B cell (primary cell): ENCODE measurements at places on chromosomes 13 and 19. TPM values are rescaled to one million over a fixed set of nuclear protein-coding genes. Genes with fewer than 3 reads are reported as not detected.

CEACAM16 gene
- polyA plus RNA-seq, result not detected in 2 replicates

DNA sequence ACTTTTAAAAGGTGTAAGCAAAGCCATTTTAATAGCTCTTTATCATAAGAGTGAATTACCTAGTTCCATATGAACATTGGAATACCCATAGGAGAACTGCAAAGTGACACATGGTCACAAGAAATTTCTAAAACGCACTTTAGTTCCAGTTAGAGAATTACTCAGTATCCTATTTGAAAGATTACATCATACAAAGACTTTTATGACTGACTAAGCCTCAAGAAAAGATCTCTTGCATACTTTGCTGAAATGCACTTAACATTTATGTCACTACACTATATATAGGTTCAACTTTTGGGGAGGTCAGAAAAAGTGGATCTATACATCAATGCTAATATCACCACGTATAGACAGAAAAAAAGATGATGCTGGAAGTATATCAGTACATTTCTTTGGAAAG, 7.1 kb downstream of the PCDH9 start:
- DNase-seq, result no peak

GRCh38 chr13:103324641-103325040, 258.4 kb upstream of the SLC10A2 start:
- no peak for DNase-seq

TYROBP gene
- 14.8 and 25.6 TPM in 2 replicates for polyA plus RNA-seq

APOC4 gene
- polyA plus RNA-seq, result not detected in 2 replicates

GRCh38 chr13:33183431-33184111, 102.0 kb downstream of the STARD13 start:
- no peak for DNase-seq

- no peak for DNase-seq
These were observed 97.7 kb downstream of the ING1 start for GRCh38 chr13:110811008-110811720.

DNA sequence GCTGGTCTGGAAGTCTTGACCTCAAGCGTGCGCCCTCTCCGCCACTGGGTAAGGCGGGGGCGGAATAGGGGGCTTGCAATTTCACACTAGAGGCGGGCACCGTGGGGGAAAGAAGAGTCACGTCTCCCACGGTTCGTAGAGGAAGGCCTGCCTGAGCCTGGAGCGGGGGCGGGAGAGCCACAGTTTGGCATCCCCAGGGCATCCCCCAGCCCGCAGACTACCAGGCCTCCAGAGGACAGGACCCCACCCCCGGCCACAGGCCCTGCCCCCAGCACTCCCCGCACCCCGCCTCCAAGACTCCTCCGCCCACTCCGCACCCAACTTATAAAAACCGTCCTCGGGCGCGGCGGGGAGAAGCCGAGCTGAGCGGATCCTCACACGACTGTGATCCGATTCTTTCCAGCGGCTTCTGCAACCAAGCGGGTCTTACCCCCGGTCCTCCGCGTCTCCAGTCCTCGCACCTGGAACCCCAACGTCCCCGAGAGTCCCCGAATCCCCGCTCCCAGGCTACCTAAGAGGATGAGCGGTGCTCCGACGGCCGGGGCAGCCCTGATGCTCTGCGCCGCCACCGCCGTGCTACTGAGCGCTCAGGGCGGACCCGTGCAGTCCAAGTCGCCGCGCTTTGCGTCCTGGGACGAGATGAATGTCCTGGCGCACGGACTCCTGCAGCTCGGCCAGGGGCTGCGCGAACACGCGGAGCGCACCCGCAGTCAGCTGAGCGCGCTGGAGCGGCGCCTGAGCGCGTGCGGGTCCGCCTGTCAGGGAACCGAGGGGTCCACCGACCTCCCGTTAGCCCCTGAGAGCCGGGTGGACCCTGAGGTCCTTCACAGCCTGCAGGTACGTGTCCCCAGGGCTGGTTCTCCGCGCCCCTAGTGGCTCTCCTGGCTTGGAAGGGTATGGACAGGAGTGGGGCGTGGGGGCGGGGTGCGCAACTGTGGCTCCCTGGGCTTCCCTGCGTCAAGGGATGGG, at the start of gene ANGPTL4:
Gene ANGPTL4 (plus strand): TSS at position 353 of the 969 bp plus-strand sequence. CDS start 167 bp downstream, at position 520.
- no peak for DNase-seq

KCNJ14 gene
- 1.5 and 2.1 TPM in 2 replicates for polyA plus RNA-seq

DNA sequence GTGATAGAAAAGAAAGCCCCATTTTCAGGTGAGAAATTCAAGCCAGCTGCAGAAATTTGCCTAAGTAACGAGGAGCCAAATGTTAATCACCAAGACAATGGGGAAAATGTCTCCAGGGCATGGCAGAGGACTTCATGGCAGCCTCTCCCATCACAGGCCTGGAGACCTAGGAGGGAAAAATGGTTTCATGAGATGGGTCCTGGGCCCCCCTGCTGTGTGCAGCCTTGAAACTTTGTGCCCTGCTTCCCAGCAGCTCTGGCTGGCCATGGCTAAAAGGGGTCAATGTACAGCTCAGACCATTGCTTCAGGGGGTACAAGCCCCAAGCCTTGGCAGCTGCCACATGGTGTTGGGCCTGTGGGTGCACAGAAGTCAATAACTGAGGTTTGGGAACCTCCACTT, 9.9 kb downstream of the N4BP2L1 start:
- DNase-seq, result no peak

DNA sequence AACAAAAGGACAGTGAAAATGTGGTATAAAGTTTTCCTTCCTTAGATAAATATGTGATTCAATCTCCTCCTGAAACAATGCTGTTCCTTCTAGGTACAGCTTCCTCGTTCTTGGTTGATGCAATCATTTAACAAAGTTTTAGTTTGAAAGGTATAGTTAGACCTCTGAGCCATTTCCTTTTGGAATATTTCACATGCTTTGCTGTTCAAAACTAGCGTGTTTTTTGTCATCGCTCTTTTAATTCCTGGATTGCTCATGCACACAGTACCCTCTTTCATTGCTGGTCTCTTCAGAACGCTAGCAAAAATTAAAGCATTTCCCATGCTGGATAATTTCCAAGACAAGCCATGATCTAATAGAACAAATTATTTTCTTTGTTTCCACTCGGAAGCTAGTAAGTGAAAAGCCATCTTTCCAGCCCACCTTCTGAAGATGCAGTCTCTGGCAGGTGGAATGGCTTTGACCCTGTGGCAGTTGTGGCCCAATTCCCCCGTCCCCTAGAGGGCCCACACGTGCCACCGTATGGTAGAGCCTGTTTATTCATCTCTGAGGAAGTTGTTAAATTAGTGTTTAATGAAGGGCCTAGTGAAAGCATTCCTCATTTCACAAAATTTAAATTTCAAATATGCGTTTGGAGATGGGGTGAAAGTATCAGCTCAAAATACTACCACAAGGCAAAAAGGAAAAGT, 1040.6 kb upstream of the SLC10A2 start:
- no peak for DNase-seq

IL17D gene
- 0.09 TPM in 1 of 2 replicates, not detected in the other for polyA plus RNA-seq

FAM216B gene
- not detected in 2 replicates for polyA plus RNA-seq
